ENCODE measurements at places on chromosomes 13 and 19. TPM values are rescaled to one million over a fixed set of nuclear protein-coding genes. Genes with fewer than 3 reads are reported as not detected.

DNA sequence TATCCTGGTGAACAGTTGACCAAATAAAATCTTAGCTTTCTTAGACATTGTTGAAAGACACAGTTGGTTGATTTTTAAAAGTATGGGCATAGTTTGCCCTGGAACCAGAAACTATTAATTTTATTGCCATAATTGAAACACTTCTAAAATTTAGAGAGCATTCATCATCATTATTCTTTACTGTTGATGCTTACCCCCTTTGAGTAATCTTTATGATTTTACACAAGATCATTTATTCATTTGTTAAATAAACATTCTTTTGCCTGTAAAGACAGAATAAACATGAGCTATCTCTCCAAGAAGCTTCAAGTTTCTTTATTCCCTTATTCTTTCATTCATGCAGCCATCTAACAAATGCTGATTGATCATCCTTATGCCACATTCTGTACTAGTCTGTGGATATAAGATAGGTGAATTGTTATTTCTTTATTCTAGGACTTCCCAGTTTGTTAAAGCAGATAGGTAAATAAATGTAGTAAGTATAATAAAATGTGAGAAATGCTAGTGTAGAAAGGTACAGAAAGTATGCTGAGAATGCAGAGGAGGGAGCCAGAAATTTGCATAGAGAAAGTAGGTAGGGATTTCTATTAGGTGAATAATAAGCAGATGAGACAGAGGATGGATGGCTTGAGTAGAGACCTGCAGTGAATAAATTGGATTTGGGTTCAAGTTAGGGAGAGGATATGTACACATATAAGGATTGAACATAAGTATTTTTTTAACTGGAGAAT, 8.2 kb downstream of the SERTM1 start:
- no peak for DNase-seq
- no peak overlapping the region for H3K4me3 ChIP-seq
- H3K4me1 ChIP-seq = no peaks in the 10 kb centered on the region
- H3K27me3 ChIP-seq = no peaks in the 10 kb centered on the region
- H3K27ac ChIP-seq = no peak overlapping the region

DNA sequence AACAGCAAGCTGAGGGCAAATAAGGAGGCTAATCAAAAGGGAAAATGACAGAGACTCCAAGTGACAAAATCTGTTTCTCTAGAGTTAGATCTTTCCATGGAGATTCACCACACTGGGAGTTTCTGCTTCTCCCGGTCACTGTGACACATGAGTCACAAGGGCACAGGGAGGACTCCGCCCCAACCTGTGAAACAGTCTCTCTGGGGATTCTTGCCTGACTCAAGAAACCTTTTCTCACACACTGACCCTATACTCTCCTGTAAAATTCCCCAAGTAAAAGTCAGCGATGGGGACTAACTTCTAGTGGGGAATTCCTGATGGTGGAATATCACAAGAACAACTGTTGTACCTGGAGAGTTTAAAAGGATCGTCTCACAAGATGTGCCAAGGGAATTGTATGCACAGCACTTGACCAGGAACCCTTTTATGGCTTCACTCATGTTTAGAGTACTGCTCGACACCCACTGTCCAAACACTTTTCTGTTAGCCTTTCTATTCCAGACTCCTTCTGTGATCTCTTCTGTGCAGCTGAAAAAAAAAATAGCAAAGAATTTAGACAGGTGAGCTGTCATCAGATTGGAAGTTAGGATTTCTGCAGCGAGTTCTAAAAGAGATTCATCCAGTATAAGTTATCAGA, 46.8 kb upstream of the URAD start:
- DNase-seq = no peak
- H3K4me3 ChIP-seq = no peak overlapping the region
- H3K36me3 ChIP-seq = no peaks in the 10 kb centered on the region
- H3K27me3 ChIP-seq = no peaks in the 10 kb centered on the region
- no peak overlapping the region for H3K27ac ChIP-seq

DNA sequence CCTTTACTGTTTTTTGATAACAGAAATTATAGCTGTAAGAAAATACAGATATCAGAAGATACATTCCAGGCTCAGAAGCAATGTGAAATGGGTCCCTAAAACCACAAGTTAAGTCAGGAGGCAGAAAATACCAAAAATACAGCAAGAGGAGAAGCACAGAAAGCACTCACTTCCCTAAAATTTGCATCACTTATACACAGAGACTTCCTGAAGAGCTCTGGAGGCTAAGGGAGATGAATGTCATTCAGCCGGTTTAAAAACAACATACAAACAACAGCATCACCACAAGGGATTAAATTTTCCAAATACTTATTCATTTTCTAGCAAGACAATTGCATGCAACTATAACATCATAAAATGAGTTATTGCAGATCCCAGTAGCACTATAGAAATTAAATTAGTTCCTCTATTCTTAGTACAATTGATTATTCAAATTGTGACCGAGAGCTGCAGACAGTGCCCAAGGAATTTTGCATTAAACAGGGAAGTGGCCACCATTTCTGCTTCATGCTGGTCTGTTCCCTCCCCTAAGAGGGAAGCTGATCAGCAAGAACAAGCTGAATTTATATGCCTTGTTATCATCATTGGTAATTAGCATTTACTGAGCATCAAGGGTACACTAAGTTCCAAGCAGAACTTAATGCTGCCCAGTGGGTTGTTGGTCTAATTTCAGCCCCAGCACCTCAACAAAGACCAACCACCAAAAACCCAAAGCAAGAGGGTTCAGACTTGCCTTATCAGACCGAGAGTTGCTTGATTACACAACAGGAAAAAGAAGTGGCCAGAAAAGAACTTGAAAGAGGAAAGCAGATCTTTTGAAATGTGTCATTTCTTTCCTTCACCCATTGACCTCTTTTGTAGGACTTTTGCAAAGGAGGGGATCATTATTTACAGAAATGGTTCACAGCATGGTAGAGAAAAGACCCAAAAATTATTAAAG, 140.7 kb downstream of the KCTD12 start:
- DNase-seq = no peak
- no peak overlapping the region for H3K4me3 ChIP-seq
- no peak overlapping the region for H3K27ac ChIP-seq
- H3K36me3 ChIP-seq = no peaks in the 10 kb centered on the region
- no peaks in the 10 kb centered on the region for H3K4me1 ChIP-seq

- no peaks in the 10 kb centered on the region for H3K36me3 ChIP-seq
- no peaks in the 10 kb centered on the region for H3K4me1 ChIP-seq
- H3K27ac ChIP-seq = no peak overlapping the region
- no peak for DNase-seq
- no peaks in the 10 kb centered on the region for H3K27me3 ChIP-seq
Observed at GRCh38 chr13:95382411-95382810, 81.2 kb upstream of the ABCC4 start.

DNA sequence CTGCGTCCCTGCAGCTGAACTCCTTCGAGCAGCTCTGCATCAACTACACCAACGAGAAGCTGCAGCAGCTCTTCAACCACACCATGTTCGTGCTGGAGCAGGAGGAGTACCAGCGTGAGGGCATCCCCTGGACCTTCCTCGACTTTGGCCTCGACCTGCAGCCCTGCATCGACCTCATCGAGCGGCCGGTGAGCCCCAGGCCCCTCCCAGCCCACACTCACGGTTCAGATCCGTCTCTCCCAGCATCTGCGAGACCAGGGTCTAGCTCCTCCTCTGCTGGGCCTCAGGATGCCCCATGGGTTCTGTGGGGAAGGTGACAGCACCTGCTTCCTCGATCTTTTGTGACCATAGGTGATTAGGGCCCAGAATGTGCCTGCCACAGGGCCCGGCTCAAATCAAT, 46.2 kb downstream of the MYH14 start:
- H3K36me3 ChIP-seq = peaks cover 36% of the 10 kb centered on the region
- no peak overlapping the region for H3K4me3 ChIP-seq
- no peak overlapping the region for H3K27ac ChIP-seq
- H3K27me3 ChIP-seq = no peaks in the 10 kb centered on the region
- no peak for DNase-seq

- H3K36me3 ChIP-seq = no peaks in the 10 kb centered on the region
- DNase-seq = no peak
- no peaks in the 10 kb centered on the region for H3K4me1 ChIP-seq
- no peaks in the 10 kb centered on the region for H3K27me3 ChIP-seq
- no peak overlapping the region for H3K4me3 ChIP-seq
- no peak overlapping the region for H3K27ac ChIP-seq
Observed at GRCh38 chr13:30966101-30966500, 33.6 kb downstream of the TEX26 start.

DNA sequence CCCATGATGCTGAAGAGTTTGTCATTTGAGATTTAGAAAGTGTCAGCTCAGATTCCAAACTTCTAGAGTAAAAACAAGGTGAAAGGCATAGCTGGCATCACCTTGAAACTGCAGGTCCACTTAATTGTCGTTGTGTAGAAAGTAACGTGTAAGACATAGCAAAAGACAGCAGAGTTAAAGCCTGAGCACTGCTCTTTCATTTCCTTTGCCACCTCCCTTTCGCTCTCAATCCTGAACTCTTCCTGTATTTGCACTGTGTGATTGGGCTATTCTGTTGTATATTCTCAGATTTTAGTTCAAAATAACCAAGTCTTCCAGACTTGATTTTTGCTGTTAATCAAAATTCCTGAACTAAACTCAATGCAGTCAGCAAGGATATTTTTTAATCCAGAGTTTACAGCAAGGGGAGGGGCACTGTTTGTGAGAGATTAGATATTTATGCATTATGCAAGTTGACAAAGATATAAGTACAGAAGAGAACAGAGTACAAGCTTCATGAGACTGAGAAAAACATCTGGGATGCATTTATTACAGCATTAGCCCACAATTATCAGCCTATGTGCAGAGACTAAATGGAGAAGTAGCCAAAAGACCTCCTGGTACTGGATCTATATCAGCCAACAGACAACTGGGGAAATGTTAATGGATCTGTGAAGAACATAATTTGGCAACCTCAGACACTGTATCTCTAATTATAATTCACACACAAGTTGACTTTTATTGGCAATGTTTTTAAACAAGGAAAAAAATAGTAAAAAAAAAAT, 328.6 kb downstream of the SUCLA2 start:
- H3K27ac ChIP-seq = no peak overlapping the region
- no peaks in the 10 kb centered on the region for H3K27me3 ChIP-seq
- no peaks in the 10 kb centered on the region for H3K4me1 ChIP-seq
- H3K4me3 ChIP-seq = no peak overlapping the region
- no peak for DNase-seq
- H3K36me3 ChIP-seq = no peaks in the 10 kb centered on the region

DNA sequence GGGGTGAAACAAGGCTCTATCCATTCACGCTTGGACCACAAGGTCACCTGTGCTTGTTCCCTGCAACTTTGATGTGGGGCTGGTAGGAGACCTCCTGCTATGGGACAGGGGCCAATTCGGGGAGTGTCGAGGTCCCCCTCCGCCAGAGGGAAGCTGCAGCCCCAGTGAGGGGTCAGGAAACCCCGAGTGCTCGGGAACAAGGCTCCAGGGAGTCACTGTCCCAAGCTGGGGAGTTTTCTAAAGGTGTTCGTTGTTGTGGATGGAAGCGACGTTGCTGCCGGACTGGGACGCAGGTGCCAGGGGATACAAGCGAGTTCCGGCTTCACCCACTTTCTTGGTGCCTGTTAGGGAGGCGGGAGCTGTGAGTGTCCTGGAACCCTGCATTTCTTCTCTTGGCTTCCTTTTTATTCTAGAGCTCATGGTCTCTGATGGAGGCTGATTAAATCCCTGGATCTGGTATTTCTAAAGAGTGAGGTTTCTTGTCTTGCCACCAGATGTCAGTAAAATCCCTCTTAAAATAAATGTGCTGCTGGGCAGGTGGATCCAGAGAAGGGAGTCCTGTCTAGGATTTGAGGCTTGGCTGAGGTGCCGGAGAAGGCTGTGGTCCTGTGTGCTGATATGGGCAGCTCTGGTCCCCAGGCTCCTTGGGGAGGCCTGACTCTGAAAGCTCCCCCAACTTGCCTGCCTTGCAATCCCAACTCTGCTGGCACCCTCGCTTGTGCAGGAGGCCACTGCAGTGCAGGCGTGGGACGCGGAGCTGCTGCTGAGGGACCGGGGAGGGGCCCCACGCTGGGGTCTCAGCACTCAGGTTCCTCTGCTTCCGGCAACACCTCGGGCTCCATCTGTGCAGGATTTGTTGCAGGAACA, 153.9 kb downstream of the TEX29 start:
- no peak overlapping the region for H3K27ac ChIP-seq
- no peaks in the 10 kb centered on the region for H3K36me3 ChIP-seq
- H3K27me3 ChIP-seq = peaks cover 3% of the 10 kb centered on the region
- no peak overlapping the region for H3K4me3 ChIP-seq

DNA sequence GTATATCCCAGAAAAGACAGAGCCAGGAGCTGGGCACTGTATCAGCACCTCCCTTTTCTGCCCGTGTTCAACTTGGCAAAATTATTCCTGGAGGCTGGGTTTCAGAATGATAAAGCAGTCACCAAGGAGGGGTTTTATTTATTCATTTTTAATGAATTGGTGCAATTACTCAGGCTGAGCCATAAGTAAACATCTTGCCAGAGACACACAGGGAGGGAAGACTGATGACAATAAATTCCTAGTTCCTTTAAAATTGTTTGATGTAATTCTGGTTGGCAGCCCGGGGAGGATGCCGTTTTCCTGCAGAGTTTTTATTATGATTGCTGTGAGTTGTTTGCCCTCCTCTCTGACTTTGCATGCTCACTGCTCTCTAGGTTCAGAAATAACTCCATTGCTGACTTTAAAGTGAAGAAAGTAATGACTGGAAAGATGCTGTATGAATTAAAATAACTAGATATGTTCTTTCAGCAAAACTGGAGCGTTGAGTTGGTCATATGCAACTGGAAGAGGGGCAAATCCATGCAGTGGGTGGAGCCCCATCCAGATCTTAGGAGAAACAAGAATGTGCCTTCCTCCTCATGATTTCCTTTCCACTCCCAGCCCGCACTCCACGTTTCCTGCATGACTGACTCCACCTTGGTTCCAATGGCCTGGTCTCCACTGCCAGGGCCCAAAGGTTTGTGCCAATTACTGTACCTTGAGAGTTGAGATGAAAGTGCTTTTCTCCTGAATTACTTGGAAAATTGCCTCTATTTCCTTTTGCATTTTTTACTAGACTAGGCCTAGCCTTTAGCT, 182.1 kb downstream of the RFC3 start:
- H3K36me3 ChIP-seq = no peaks in the 10 kb centered on the region
- DNase-seq = no peak
- H3K27me3 ChIP-seq = no peaks in the 10 kb centered on the region
- peaks cover 4% of the 10 kb centered on the region for H3K4me1 ChIP-seq

- H3K4me1 ChIP-seq = no peaks in the 10 kb centered on the region
- no peak overlapping the region for H3K27ac ChIP-seq
Observed at GRCh38 chr13:44172281-44172810, 201.3 kb upstream of the SERP2 start.

- H3K27ac ChIP-seq = no peak overlapping the region
- no peak for DNase-seq
- H3K4me3 ChIP-seq = no peak overlapping the region
- H3K36me3 ChIP-seq = no peaks in the 10 kb centered on the region
- no peaks in the 10 kb centered on the region for H3K4me1 ChIP-seq
Observed at GRCh38 chr13:47317356-47317755, 420.5 kb upstream of the HTR2A start.

GRCh38 chr13:38636073-38636472, 50.8 kb upstream of the FREM2 start:
- no peaks in the 10 kb centered on the region for H3K36me3 ChIP-seq
- no peak overlapping the region for H3K4me3 ChIP-seq
- no peak overlapping the region for H3K27ac ChIP-seq
- H3K4me1 ChIP-seq = no peaks in the 10 kb centered on the region

- H3K27me3 ChIP-seq = no peaks in the 10 kb centered on the region
- no peaks in the 10 kb centered on the region for H3K36me3 ChIP-seq
- no peak overlapping the region for H3K27ac ChIP-seq
- DNase-seq = no peak
- H3K4me1 ChIP-seq = peaks cover 12% of the 10 kb centered on the region
Observed at GRCh38 chr13:59641261-59641660, 522.5 kb downstream of the DIAPH3 start.

PSG7 gene
- not detected for total RNA-seq

ICAM5 gene
- total RNA-seq = 0.28 TPM

ZNF729 gene
- total RNA-seq = not detected

TMEM190 gene
- not detected for total RNA-seq
